SJCRH30 (cell line): ENCODE measurements at places on chromosomes 6 and 20.
A peak's percentile ranks its signal among the peaks of the same experiment; 100 is the strongest.

DNA sequence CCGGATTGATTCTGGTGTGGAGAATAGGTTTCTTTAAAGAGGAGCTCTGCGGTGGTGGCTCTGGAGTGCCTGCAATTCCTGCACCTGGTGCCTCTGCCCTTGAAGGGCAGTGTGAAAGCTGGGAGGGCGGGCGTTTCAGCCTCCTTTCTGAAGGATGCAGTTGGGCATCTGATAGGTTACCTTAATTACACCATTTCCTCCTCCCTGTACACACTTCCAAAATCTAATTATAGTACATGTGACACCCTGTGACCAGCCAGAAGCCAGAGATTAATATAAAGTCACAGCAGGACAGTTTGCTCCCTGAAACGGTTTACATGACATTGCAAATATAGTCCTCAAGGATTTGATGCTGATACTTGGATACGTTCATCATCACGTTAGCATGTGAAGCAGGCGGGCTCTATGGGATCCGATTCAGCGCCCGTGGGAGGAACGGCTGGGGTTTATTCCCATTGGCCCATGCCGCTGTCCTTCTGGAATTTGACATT is 548.2 kb downstream of the QKI start:
- DNase-seq: no peak

GRCh38 chr20:49557449-49557848 is 10.5 kb downstream of the PTGIS start:
- DNase-seq: no peak

GRCh38 chr20:1827974-1828785 is 67.0 kb upstream of the SIRPA start:
- DNase-seq: peak; percentile 29

- no peak for DNase-seq
Measured at GRCh38 chr6:138514860-138515540, 15.7 kb upstream of the NHSL1 start.

DNA sequence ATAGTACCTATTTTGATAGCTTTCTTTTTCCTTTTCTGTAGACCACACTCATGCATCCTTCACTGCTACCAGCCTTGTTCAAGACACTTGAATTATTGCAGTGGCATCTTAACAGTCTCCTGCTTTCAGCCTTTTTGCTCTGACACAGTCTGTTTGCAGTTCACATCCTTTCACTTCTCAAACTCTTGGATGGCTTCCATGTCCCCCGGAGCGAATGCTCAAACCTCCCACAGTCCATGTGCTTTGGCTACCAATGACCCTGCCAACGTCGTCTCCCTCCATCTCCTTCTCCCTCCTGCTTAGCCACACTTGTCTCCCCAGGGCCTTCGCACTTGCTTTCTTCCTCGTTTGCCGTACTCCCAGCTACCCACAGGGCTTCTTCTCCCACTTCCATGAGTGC is 270.0 kb upstream of the ZFP64 start:
- no peak for DNase-seq

DNA sequence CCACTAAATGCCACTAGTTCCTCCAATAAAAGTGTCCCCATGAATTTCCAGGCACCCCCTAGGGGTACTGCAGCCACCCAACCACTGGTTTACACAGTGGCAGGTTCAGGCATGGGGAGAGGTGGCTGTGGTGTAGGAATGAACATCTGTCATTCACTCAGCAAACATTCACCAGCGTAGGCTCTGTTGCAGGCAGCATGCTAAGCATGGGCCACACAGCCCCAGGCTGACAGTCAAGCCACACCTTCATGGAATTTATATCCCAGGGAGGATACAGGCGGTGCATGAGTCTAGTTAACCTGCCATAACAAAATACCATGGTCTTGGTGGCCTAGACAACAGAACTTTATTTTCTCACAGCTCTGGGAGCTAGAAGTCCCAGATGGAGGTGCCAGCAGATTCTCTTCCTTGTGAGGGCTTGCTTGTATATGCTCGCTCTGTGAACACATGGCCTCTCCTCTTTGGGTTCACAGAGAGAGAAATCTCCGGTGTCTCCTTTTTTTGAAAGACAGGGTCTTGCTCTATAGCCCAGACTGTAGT is 135.7 kb downstream of the EYA2 start:
- DNase-seq: no peak

DNA sequence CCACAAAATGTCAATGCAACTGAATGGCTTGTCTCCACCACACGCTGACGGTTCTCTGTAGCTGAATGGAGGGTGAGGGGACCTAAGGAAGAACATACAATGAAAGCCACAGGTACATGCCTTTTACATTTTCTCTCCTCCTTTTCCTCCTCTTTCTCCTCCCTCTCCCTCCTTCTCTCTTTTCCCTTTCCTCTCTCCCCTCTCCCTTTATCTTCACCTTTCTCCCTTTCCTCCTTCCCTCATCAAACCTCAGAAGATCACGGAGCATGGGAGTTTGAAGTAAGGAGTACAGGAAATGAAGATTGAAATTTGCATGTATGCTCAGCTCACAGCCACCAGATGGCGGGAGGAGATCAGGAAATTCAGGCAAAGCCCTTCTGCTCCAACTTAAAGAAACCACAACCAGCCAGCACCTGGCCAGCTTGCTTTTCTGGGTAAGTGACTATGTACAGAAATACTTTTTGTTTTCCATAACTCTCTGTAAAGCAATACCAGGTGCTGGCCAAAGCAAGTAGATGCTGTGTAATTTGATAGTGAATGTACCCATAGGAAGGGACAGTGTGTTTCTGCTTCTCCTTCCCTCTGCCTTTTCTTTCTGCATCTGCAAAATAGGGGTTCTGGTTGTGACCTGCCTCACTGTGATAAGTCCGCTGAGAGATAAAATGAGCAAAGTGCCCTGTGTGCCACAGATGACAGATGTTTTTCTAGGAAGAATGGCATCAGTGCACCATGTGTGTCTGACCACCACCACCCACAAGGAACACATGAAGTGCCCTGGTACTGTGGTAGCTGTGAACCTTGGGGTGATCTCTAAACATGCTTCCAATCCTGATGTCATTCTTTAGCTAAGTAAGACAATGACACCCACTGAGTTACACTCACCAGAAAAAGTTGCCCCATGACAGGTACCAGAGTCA is 18.6 kb upstream of the FOXO3 start:
- DNase-seq: peak; percentile 69

- no peak for DNase-seq
Measured at GRCh38 chr6:70985156-70985555, 28.3 kb upstream of the B3GAT2 start.

GRCh38 chr6:44653761-44654218 is 266.3 kb downstream of the CDC5L start:
- peak; percentile 91 for DNase-seq

- no peak for DNase-seq
Measured at GRCh38 chr6:55443238-55444134, 116.2 kb downstream of the GFRAL start.

DNA sequence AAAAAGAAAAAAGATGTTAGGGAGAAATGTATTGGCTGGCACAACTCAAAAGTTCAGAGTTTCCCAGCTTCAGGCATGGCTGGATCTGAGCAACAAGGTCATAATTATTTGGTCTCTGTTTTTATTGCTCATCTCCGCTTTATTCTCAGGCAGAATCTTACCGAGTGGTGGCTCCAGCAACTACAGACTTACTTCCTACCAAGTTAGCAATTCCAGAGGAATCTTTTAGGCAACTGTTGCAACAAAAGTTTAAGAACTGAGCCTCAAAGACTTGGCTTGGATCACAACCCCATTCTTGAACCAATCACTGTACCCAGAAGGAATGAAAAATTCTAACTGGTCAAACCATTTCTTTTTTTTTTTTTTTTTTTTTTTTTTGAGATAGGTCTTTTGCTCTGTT is 35.5 kb upstream of the NCOA3 start:
- DNase-seq: no peak

GRCh38 chr6:131164506-131164905 is 29.2 kb downstream of the AKAP7 start:
- DNase-seq: no peak

DNA sequence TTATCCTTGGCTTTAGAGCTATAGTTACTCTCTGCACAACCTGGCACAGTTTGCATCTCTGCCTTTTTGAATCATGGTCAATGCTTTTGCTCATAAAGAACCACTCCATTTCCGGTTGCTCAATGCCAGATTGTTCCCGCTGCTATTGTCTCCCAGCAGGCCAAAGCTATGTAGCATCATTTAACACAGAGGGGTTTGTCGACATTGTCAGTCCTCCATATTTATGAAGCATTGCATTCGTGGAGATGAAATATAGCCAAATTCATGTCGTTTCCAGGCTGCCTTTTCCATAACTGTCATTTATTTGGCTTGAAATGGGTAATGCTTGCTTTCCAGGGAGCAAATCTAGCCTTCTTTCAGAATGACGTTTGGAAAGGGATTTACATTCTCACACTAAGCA is 598.8 kb downstream of the EPHA7 start:
- DNase-seq: no peak

GRCh38 chr6:82720992-82721391 is 344.6 kb downstream of the UBE3D start:
- no peak for DNase-seq

DNA sequence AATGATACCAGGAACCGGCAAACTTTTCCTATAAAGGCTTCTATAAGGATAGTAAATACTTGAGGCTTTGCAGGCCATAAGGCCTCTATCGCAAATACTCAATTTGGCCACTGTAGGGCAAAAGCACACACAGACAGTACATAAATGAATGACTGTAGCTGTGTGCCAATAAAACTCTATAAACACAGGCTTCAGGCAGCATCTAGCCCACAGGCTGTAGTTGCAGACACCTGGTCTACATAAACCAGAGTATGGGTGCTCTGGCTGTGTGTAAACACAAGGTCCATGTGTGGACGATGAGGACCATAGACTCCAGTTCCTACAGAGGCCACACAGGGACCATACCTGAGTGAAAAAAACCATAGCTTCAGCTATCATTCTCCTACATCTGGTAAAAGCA is 52.2 kb downstream of the ZMYND8 start:
- DNase-seq: no peak

DNA sequence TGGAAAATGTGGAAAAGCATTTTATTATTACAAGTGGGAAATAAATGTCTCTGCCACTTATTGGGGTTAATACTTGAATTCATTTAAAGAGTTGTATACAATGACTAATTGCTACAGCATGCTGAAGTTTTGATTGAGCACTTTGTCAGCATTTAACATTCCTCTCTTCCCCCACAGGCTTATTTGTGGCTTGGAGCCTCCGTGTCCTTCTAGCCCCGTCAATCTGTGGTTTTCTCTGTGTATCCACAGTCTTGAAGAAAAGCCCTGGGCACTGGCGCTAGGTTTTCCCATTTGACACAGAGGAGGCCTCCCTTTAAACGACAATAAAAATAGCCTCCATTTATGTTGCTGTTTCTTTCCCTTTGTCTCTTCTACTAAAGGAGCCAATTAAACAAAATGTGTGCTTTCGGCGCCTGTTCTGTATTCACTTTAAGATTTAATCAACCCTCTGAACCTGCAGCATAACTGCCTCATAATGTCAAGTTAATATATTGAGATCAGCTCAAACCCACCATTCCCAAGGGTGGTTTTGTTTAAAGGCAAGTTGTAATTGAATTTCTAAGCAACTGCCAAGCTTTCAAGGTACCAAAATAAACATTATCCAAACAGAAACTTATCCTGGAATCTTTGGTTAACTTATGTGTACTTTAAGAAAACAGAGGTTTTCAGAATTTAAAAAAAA is 326.6 kb upstream of the RNF24 start:
- DNase-seq: peak; percentile 11

DNA sequence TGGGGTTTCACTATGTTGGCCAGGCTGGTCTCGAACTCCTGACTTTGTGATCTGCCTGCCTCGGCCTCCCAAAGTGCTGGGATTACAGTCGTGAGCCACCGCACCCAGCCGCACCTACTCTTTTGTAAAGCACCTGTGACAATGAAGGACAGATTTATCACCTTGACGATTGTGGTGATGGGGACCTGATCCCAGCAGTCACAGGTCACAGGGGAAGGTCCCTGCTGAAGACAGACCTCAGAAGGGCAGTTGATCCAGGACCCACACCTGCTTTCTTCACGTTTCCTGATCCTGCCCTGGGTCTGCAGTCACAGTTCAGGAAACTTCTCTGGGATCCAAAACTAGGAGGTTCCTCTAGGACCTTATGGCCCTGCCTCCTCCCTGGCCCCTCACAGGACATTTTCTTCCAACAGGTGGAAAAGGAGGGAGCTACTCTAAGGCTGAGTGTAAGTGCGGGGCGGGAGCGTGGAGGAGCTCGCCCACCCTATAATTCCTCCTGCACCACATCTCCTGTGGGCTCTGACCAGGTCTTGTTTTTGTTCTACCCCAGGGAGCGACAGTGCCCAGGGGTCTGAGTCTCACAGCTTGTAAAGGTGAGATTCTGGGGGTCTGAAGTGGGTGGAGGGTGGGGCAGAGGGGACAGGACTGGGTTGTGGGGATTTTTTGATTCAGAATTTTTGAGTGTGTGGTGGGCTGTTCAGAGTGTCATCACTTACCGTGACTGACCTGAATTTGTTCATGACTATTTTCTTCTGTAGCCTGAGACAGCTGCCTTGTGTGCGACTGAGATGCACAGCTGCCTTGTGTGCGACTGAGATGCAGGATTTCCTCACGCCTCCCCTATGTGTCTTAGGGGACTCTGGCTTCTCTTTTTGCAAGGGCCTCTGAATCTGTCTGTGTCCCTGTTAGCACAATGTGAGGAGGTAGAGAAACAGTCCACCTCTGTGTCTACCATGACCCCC is 3.0 kb downstream of the HLA-E start:
- no peak for DNase-seq

DNA sequence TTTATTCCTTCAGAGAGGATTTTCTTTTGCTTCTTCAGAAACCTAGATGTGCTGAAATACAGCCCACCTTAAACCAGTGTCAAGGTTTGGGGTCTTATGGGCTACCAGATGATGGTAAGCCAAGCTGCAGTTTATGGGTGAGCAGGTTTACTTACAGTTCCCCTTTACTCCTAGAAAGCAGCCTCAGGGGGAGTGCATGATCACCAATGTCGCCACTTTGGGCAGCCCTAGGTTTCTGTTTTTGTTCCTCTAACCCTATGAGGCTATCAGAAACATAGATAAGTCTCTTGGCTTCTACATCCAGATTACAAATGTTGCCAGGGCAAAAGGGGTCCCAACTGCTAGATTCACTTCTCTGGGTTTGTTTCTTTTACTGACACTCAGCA is 67.2 kb downstream of the TRIM27 start:
- no peak for DNase-seq

GRCh38 chr6:138652824-138653223 is 120.7 kb upstream of the CCDC28A start:
- DNase-seq: no peak

GRCh38 chr20:45450097-45450818 is 19.3 kb upstream of the WFDC2 start:
- peak; percentile 41 for DNase-seq
